Stimulated activated CD8-positive, alpha-beta memory T cell treated with anti-CD3 and anti-CD28 coated beads, Interleukin-4, amount 100 ng/mL, for 1 hour (primary cell): ENCODE measurements at places on chromosomes 16 and 17.

DNA sequence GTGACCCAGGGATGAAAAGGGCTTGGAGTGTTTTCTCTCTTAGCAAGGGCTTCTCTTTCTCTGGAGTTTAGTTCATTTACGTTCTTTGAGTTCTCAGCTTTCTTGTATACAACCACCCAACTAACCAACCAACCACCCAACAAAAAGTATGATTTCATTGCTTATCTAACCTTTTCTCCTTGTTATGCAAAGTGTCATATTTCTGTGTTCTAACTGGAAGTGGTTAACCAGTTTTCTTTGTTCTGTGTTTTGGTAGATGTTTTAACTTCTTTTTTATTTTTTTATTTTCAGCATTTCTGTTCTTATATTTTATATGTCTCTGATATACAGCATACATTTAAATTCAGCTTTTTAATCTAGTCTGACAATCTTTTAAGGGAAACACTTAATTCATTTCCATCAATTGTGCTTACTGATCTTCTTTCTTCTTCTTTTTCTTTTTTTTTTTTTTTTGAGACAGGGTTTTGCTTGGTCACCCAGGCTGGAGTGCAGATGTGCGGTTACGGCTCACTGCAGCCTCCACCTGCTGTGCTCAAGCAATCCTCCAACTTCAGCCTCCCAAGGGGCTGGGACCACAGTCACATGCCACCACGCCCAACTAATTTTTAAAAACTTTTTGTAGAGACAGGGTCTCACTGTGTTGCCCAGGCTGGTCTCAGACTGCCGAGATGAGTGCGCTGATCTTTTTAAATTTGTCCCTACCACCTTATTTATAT is 29.6 kb downstream of the NLK start:
- no peak for DNase-seq

GRCh38 chr17:82436601-82437324 is 13.8 kb downstream of the CYBC1 start:
- DNase-seq, result no peak

DNA sequence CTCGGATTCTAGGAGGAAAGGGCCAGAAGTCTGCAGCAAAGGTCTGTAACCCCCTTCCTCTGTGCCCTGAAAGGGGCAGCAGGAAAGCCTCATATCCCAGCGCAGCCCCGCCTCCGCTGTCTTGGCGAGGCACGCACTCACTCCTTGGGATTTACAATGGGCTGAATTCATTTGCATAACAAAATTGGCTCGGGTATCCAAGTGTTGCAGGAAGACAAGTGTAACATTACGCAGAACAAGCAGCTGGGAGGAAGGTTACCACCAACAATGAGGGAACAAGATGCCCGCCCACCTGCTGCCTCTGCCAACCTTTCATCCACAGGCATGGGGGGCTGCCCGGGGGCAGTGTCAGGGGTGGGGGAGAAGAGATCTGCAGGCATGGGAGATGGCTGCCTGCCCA is 130.4 kb downstream of the MRM1 start:
- DNase-seq, result no peak

GRCh38 chr16:28107232-28107631 is 43.7 kb upstream of the GSG1L start:
- DNase-seq, result no peak

- no peak for DNase-seq
Observed at GRCh38 chr16:88844419-88845036, 12.2 kb downstream of the GALNS start.

GRCh38 chr16:3781421-3781820 is 64.1 kb upstream of the TRAP1 start:
- no peak for DNase-seq

DNA sequence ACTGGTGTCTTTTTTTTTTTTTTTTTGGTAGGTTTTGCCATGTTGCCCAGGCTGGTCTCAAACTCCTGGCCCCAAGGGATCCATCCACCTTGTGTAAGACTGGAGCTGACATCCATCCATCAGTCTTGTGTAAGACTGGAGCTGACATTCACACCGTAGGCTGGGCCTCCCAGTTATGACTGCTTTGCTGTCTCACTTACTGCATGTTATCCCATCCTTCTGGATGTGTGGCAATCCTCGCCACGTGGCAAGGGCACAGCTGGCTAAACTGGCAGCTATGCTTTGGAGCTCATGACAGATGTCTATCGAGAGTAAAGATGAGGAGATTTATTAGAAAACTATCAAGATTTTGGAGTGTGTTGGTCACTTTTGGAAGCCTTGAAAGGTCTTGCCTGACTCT is 115.1 kb downstream of the ABCA8 start:
- no peak for DNase-seq

DNA sequence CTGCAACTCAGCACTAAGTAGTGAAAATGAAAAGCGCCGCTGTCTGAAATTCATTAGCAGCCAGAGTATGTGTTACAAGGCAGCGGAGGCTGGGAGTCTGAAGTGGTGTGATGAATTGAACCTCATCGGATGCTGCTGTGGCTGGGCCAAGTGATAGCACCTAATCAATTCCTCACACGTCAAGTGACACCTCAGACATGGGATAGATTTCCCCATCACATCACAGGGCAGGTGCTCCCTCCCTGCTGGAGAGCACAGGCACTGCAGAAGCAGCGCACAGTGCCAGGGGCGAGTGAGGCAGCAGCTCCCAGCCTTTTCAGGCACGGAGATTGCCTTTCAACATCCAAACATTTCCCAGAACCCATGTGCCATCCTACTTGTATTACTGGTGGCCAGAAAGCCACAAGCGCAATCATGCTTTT is 32.2 kb downstream of the DRC3 start:
- DNase-seq, result no peak

DNA sequence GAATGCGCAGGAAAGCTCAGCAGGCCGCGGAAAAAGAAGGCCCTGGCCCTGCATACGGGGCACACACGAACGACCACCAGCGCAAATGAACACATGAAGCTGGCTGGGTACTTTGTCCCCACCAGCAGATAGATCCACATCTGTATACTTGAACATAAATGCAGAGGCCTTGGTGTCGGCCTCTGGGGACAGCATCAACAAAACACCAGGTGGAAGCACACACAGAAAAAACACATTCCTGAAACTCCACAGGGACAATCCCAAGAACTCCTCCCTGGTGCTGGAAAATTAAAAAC is 606 bp upstream of the ZBTB4 start:
- no peak for DNase-seq

DNA sequence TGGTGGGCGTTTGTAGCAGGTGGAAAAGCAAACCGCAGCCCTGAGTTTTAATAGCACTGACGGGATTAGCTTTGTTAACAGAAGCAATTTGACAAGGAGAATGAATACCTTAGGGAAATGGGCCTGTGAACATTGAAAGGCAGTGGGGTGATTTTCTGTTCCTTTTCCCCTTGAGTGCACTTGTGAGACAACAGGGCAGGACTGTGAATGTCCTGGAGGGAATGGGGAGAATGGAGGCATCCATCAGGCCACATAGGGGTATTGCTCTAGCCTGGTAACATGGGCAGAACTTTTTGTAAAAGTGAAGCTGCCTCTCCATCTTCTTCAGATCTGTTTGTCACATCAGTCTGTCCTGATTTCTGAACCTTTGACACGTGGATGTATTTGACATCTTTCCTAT is 26.2 kb downstream of the USP43 start:
- DNase-seq, result no peak

DNA sequence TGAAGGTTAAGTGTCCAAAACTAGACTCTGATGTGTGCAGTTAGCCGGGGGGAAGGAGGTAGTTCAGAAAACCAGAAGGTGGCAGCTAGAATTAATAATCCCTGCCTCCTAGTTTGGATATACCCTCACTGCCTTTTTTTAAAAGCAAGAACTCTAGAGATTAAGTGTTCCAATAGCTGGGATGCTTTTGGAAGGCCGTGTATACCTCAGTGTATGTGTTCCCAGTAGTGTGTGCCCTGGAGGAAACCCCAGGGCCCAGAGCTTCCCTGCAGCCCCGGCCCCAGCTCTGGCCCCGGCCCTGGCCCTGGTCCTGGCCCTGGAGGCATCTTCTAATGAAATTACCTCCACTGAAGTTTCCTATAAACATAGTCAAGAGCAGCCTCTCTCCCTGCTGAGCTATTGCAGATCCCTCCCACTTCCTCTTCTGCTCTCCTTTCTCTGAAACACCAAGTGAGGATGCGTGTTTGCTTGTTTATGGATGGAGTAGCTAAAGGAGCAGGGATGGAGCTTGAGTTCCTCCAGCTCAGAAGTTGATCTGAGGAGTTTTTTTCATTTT is 130.7 kb downstream of the PRKCA start:
- DNase-seq, result no peak

DNA sequence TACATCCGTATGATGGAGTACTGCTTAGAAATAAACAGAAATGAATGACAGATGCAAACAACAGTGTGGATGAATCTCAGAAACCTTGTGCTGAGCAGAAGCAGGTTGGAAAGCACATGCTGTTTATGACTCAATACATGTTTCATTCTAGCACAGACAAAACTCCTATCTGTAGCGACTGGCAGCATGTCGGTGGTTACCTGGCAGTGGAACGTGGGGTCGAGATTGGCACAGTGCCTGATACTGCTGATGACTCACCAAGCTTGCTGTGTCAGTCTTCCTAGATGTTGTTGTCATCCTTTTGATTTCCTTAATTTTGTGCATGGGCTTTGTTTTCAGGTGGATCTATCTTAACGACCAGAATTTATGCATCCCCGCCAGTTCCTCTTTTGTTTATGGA is 62.1 kb downstream of the GAN start:
- DNase-seq, result no peak

DNA sequence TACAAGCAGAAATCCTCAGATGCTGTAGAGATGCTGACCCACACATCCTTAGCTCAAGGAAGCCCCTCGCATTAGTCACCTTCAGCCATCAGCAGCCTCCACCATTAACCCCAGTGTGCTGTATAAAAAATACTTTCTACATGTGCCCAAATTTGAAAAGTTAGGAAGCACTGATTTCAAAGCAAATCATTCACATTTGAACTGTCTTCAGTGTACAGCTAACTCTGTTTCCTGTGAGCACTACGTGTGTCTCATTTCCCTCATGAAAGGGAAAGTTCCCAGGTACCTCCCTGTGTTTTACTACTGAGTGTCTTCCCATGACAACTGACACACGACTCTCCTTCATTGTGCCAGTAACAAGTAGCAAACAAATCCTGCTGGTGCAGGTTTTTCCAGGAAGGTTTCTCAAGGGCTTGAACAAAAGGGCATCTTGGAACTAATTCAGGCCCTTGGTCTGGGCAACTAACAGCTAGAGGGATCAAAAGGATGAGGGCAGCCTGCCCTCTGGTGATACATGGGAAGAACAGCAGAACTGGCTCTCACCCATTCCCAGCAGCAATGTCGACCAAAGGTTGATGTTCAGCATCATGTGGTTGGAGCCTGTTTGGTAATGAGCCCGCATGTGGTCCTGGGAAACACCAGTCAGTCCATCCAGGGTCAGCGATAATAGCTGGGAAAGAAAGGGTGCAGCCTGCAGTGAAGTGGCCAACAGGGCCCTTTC is 4.0 kb downstream of the SLC35B1 start:
- no peak for DNase-seq

DNA sequence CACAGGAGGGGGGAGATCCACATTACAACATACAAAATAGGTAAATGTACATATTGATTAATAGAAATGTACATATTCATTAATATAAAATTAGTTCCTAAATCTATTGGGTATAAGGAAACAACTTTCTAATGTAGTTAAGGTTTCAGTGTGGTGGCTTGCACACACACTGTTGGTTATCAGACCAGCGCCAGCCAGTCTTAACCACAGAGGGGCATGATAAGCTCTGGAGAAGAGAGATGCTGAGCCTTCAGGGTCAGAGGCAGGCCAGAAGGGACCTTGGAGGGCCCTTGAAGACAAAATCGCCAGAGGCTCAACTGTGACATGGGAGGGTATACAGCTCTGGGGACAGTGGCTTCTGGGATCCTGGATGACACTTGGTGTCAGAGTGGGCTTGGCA is 10.9 kb upstream of the ZFP90 start:
- DNase-seq, result no peak

DNA sequence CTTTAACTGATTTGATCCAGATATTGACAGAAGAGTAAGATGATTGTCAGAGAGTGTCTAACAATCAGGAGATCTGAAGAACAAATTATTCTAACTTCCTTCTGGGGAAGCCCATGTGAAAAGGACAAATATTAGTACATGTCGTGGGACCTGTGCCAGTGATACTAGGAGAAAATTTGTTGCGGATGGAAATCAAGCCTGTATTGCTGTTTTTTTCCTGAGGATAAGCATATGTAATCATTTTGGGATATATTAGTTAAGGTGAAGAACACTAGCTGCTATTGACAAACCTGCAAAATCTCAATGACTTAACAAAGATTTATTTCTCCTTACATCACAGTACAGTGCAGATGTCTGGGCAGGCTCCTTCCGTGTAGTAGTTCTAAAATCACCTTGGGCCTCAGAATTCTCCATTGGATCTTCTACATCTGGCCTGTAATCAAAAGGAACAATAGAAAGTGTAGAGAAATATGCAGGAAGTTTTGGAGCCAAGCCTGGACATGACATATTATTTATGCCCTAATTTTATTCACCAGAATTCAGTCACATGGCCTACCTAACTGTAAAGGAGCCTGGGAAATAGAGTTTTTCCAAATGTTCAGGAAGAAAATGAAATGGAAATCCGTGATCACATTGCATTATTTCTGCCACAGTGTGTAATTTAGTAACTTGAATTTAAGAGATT is 58.3 kb downstream of the CYB561 start:
- no peak for DNase-seq

GRCh38 chr16:85675251-85675874 is 13.4 kb downstream of the GINS2 start:
- no peak for DNase-seq

DNA sequence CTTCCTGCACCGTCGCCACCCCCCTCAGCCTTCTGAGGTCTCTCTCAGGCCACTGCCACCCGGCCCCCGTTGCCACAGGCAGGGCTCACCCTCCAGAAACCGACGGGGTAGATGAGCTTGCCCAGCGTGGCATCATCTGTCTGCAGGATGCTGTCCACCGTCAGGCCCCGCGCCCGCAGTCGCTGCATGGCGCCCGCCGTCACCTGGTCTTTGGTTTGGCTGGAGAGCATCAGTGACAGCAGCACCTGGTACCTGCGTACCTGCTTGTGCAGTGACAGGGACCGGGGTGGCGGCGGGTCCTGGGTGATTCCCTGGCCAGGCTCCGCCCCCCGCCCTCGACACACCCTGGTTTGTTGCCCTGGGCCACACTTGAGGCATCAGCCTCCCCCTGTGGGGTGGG is 3.1 kb downstream of the NTHL1 start:
- DNase-seq, result no peak

DNA sequence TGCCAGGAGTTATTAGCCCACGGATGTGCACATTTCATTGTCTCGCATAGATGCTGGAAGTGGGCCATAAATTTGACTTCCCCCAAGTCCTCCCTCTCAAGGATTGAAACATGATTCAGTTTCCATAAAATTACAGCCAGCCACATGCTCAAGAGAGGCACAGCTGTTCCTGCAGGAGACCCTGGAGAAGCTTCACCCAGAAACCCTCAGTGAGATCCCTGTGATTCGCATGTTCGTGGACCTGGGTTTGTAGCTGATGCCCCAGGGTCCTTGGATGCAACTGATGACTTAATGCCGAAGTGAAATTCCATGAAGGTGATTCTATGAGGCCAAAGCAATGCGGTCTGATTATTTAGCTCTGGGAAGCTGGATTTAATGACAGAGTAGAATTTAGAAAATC is 24.7 kb upstream of the AQP8 start:
- DNase-seq, result no peak
